ENCODE measurements at places on chromosomes 11 and 22. TPM values are rescaled to one million over a fixed set of nuclear protein-coding genes. Genes with fewer than 3 reads are reported as not detected.

The MAML2 gene
- 6.0 TPM for total RNA-seq

The MS4A14 gene
- not detected for total RNA-seq

The B3GAT1 gene
- 0.03 TPM for total RNA-seq

The KCTD14 gene
- 11.2 TPM for total RNA-seq

The SLC22A25 gene
- total RNA-seq = not detected

The JHY gene
- total RNA-seq = 4.0 TPM

The TMA7B gene
- not detected for total RNA-seq

The OR51I2 gene
- total RNA-seq = not detected

The KLHDC7B gene
- total RNA-seq = not detected

The SYT9 gene
- total RNA-seq = not detected

The OR51B5 gene
- not detected for total RNA-seq

The CRYBB2 gene
- total RNA-seq = not detected

The OR6T1 gene
- not detected for total RNA-seq

The FADS1 gene
- total RNA-seq = 97.3 TPM

The AGBL2 gene
- total RNA-seq = 0.63 TPM

The VPS11 gene
- 23.2 TPM for total RNA-seq

The PAX6 gene
- not detected for total RNA-seq

The CTSW gene
- total RNA-seq = not detected

The NAALAD2 gene
- total RNA-seq = 0.04 TPM

The ISX gene
- total RNA-seq = not detected

The CDC42EP2 gene
- 20.3 TPM for total RNA-seq

The BCO2 gene
- 0.17 TPM for total RNA-seq

The DLG2 gene
- 0.21 TPM for total RNA-seq

The MS4A12 gene
- not detected for total RNA-seq

The FZD4 gene
- 0.68 TPM for total RNA-seq

The PDE3B gene
- total RNA-seq = 0.03 TPM

The APOL5 gene
- not detected for total RNA-seq

The STARD10 gene
- 77.4 TPM for total RNA-seq

Measured in foreskin keratinocyte (primary cell).